ENCODE measurements at places on chromosomes 4 and X.

GRCh38 chr4:108336076-108336475 is 167.3 kb upstream of the LEF1 start:
- no peak for DNase-seq

- no peak for DNase-seq
Measured at GRCh38 chr4:183627979-183628588, 30.9 kb downstream of the RWDD4 start.

- DNase-seq = no peak
Measured at GRCh38 chr4:118953276-118953675, 64.6 kb downstream of the SYNPO2 start.

DNA sequence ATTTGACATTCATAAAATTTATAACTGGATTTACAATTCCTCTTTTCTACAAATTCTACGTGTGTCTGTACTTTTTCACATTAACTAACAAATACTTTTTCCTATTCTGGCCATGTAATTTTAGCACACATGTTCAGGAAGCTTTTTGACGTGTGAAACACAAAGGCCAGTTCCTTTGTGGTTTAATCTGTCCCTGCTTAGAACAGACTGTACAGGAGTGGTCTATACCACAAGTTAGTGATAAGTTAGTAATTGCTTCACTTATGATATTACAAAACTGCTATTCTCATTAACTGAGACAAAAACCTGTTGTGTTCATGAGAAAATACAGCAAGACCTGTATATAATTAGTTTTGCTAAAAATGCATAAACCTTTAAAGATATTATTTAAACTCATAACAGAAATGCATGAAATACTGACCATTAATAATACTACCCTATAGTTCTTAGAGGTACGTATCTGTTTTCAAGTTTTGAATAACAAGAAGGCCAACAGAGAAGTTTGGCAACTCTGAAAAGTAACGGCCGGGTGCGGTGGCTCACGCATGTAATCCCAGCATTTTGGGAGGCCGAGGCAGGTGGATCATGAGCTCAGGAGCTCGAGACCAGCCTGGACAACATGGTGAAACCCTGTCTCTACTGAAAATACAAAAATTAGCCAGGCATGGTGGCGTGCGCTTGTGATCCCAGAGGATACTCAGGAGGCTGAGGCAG is 13.7 kb upstream of the AREG start:
- no peak for DNase-seq

DNA sequence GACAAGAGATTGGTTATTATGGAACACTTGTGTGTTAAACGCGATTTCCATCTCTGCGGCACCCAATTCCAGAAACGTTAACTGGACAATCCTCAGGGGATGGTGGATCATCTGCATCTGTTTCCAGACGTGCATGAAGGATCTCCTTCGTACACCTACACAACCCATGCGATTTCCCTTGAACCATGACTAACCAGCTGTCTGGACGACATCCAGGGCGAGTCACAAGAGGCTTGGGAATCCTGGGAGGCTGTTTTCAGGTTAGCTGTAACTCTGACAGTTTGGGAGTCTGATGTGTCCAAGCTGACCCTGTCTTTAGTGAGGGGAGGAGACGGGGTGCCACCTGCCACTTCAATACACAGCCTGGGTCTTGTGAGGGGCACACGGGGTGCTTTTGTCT is 84.5 kb downstream of the GATB start:
- no peak for DNase-seq

- no peak for DNase-seq
Measured at GRCh38 chr4:177718514-177718913, 276.3 kb upstream of the AGA start.

- no peak for DNase-seq
Measured at GRCh38 chrX:3550160-3550751, 163.2 kb downstream of the PRKX start.

DNA sequence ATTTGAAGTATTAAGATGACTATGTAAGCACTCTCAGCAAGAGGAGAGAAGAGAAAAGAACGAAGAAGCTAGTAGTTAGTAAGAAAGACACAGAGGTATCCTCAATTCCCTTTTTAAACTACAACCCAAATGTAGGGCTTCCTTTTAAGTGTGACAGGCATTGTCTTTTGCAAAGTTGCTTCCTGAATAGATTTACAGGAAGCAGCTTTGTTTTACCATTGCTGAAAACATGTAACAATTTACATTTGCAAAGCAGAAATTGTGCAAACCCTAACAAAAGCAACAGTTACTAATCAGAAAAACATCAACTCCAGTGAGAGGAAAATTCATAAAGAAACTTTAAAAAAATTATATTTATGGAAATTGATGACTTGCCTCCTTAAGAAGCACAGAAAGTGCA is 96.4 kb downstream of the FAM13A start:
- no peak for DNase-seq

DNA sequence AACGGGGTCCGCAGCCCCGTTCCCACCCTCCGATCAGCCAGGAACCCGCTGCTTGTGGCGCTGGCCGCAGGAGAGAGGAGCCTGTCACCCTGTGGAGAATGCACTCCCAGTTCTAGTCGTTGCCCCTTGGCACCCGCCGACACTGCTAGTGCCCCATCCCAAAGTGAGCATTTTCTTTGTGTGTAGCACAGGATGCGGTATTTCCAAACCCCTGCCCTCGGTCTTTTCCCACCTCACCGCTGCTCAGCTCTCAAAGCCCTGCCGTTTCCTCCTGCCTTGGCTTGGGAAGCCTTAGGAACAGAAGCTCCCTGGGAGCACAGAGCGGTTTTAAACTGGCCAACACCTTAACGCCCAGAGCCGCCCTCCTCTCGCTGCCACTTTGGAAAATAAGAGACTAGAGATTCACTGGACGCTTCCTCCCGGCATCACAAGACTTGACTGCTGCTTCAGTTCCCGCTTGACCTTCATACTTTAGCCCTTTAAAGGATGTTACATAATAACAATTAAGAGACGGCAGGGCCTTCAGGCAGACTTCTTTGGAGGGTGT is 772 bp downstream of the CYP4V2 start:
- no peak for DNase-seq

DNA sequence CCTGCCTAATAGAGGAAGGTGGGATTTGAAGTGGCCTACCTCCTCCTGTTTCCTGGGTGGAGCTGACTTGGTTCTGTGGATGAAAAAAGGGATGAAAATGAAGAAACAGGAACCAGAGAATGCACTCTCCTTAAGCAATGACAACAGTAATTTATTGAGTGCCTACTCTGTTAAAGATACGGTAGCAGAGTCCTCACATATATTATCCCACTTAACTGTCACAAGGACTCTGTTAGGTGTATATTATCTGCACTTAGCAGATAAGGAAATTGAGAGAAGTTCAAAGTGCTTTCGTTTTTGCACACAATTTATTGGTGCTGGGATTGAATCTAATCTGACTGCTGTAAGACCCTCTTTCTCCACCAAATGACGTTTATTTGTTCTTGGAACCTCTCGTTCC is 301.2 kb downstream of the PACRGL start:
- DNase-seq = no peak

Data from iPS DF 6.9 (cell line).